ENCODE measurements at places on chromosomes 2 and 18. TPM values are rescaled to one million over a fixed set of nuclear protein-coding genes. Genes with fewer than 3 reads are reported as not detected.

The LYG1 gene
- total RNA-seq, result 0.57 TPM

The CNTNAP5 gene
- total RNA-seq, result not detected

The CNGA3 gene
- total RNA-seq, result under 0.01 TPM

The KYNU gene
- total RNA-seq, result 0.43 TPM

The LIMS4 gene
- 11.6 TPM for total RNA-seq

Data from thoracic aorta endothelial cell (primary cell).